Iris pigment epithelial cell (primary cell): ENCODE measurements at places on chromosomes 6 and 20.

DNA sequence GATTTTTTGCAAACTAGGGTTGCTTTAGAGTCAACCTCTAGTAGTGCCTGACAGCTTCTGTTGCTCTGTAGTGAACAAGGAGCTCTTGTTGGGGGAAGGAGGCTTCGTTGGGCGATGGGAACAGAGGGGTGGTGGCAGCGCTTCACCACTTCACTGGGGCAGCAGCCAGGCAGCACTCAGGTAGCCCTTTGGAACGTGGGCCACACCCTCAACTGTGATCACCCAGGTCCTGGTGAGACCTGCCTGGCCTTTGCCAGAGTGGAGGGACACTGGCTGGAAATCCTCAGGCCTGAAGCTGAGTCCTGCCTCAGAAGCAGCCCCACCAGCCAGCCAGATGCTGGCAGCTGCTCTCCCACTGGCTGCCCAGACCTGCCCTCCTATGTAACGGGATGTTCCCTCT is 10.4 kb upstream of the EDN3 start:
- DNase-seq: no peak

DNA sequence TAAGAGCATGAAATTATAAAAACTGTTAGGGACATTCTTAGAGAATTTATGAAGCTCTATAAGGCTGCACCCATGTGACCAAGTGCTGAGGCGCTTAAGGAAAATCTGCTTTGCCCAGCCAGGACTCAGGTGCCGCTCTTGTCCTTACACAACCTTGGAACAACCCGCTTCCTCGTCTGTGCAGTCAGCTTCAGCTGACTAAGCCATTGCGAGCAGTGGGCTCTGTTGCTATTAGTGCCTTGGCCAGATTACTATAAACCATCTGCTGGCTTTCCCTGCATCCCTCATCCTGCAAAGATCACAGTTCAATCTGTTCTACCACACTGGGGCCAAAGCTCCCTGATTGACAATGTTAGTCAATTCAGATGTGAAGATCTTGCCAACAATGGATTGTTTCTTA is 89.1 kb upstream of the E2F3 start:
- DNase-seq: no peak

GRCh38 chr6:134152767-134153485 is 100.5 kb upstream of the SLC2A12 start:
- DNase-seq: no peak

GRCh38 chr6:97465877-97466561 is 183.0 kb upstream of the MMS22L start:
- no peak for DNase-seq

DNA sequence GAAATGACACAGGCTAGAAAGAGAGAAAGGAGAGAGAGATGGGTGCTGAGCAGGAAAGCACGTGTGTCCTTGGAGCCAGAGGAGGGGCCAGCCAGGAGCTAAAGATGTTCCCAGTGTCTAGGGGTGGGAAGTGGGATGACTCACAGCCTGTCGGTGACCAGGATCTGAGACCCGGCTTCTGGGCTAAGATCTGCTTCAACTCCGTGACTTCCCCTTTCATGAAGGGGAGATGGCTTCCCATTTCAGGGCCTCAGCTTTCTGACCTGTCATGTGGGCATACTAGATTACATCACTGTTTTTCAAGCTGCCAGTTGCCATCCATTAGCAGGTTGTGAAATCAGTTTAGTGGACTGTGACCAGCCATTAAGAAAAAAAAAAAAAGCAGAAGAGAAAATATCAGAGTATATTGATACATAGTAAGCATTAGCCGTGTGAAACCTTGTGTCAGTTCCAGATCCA is 5.4 kb downstream of the TGM3 start:
- DNase-seq: peak; percentile 9

- no peak for DNase-seq
Observed at GRCh38 chr6:11363881-11364576, 131.6 kb upstream of the NEDD9 start.

GRCh38 chr6:31403283-31404060 is at the start of gene MICA:
Gene MICA (plus strand): TSS chr6:31403595. CDS start chr6:31403633, 38 bp downstream.
- DNase-seq: peak; percentile 72

DNA sequence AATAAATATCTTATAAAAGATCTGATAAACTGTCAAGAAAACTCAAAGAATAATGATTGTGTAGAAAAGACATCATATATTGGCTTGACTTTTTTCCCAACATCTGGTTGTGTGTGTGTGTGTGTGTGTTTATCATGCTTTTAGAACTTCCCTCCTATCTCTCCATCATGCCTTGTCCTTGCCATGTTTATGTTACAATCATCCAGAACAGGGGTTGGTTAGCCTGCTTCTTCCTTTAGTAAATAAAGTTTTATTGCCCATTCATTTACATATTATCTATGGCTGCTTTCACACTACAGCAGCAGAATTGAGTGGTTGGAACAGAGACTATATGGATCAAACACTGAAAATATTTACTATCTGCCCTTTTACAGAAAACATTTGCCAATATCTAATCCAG is 52.8 kb upstream of the RIPOR2 start:
- no peak for DNase-seq

DNA sequence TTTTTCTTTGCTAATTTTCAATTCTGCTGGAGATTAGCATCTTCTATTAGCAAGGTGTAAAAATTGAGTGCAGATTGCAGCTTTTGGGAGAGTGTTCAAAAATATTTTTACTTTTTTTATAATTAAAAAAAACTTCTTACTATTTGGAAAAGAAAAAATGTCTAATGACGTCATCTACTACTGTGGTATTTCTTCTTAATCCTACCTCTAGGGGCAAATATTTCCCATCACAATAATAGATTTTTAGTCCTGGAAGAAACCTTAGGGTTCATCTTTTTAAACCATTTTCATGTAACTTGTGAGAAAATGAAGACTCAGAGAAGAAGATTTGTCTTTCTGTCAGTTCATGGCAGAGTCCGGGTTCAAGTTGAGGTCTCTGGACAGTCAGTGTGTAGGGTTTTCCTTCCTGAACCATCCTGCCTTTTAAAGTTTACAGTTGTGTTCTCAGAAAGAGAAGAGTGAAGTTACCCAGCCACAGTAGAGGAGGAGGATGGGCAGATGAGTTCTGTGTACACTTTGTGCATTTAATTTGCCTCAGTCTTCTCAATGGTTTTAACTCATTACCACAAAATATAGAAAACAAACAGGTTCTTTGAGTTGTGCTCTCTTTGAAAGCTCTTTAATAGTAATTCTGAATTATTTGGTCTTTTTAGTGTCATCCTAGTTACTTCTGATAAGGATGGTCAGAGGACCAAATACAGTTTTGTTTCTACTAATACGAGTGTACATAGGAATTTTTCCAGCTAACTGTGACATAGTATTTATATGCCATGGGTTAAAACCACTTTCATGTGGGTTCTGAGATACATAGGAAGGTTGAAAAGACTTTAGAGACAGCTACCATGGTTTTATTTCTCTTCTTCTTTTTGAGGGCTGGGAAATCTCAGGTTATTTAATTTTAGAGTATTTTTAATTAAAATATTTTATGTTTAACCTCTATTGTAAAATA is 184.7 kb downstream of the CDKAL1 start:
- DNase-seq: peak; percentile 69

GRCh38 chr20:40284611-40285010 is 404.4 kb downstream of the MAFB start:
- DNase-seq: no peak

- peak; percentile 38 for DNase-seq
Observed at GRCh38 chr6:26273673-26274588, 91.1 kb upstream of the BTN3A2 start.

DNA sequence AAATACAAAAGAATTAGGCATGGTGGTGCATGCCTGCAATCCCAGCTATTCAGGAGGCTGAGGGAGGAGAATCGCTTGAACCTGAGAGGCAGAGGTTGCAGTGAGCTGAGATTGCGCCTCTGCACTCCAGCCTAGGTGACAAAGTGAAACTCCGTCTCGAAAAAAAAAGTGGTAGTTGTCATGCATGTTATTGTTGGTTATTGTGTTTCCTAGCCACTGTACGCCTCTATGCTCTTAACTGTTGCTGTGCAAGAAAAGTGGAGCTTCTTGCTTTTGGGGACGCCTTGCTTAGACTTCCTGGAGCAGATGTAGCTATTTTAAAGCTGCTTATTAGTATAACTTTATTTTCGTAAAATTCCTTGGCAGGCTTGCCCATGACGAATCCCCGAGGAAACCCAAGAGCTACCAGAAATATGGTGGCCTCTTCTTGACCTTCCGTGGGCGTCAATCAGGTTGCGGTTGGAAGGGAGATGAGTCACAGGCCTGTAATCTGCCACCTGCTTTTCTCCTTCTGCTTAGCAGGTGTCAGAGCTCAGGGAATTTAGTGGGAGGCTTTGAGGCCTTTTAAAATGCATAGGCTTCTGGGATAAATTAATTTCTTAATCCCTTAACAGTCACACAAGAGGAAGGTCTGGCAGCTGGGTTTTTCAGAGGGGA is 17.3 kb downstream of the GABRR2 start:
- DNase-seq: peak; percentile 99

DNA sequence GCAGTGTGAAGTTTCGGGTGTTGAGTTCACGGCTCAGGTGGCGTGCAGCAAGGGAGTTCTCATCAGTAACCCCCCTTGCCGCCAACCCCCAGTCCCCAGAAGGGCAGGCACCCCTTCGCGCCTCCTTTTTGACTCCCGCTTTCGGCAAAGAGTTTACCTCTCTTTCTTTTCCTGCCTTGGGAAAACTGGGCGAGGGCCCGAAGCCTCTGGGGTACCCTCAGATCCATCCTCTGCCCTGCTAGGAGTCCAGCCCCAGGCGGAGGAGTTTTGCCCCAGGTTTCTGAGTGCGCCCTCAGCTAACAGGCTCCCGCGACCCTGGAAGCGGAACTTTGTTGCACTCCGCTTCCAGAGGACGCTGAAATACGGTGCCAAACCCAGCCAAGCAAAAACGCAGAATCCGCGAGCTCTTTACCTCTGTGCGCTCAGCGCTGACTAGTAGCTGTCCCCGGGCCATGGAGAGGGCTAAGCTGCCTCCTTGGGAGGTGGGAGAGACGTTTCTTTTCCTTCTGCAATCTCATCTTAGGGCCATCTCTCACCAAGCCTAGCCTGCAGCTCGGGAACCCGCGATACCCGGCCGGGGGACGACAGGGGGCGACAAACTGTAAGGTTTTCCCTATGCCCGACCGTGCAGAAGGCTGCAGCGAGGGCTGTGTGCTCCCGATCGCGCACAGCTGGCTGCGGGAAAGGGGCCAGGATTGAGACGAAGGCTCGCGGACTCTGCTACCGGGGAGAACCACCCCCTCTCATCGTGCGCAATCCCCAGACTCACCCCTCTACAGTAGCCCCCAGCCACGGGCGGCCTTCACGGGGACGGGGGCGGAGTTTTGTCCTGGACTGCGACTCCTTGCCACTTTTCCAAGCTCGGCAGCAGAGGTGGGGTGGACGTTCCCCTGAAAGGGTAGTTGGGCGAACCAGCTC is 2.7 kb upstream of the PAX1 start:
- peak; percentile 12 for DNase-seq

- DNase-seq: no peak
Observed at GRCh38 chr20:46394872-46395760, 11.3 kb downstream of the ELMO2 start.

DNA sequence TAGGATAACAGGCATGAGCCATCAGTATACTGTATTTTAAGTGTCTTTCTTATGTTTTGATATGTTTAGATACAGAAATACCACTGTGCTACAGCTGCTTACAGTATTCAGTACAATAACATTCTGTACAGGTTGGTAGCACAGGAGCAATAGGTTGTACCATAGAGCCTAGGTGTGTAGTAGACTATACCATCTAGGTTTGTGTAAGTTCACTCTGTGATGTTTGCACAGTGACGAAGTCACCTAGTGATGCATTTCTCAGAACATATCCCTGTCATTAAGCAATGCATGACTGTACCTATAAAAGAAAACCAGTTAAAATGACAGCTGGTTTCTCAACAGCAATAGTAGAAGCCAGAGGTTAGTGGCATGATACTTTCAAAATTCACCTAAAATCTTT is 3.0 kb upstream of the ZBTB24 start:
- DNase-seq: no peak

DNA sequence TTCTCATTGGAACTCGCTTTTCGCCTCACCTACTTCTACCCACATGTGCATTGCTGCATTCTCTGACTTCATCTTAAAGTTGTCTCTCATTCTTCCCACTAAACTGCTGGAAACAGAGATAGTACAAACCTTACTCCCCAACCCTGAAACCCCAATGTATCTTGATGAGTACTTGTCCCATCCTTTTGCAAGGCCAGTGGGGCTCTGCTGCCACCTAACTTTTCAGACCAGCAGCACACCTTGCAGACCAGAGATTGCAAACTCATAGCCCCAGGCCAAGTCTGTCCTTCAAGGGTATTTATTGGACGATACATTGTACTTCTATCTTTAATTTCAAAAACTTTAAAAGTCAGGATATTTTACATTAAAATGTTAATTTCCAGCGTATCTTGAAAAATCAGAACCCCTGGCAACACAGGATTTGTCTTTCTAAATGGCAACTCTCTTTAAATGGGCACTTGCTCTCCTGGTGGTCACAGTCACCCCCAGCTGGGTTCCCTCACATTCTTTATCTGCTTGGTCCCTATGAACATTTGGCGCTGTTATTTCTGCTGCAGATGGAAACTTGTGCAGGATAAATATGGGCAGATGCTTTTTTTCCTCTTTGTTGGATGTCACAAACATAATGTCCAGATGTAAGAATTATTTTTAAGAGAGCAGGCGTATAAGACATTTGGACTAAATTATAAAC is 83.9 kb downstream of the SOD2 start:
- peak; percentile 48 for DNase-seq

DNA sequence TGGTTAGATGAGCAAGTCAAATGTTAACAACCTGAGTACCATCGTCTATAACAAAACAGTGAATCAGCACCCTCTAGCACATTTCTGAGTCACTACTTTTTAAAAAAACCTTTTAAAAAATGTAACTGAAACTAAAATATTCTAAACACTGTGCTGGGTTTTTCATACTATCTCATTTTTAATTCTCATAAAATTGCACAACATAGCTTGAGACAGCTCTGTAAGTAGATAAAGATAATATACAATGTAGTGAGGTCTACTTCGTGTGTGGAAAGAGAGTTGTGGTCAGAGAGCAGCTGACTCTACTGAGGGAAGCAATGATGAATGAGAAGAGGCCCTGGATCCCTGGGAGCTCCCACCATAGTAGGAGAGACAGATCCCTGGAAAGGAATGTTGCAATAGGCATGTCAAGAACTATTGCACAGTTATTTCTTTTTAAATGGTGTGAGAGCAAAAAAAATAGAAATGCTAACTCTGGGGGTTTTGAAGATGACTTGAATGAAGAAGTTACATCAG is 13.6 kb upstream of the CALHM6 start:
- peak; percentile 97 for DNase-seq
